GOT3 (cell line): ENCODE measurements at places on chromosomes 5 and 9.

DNA sequence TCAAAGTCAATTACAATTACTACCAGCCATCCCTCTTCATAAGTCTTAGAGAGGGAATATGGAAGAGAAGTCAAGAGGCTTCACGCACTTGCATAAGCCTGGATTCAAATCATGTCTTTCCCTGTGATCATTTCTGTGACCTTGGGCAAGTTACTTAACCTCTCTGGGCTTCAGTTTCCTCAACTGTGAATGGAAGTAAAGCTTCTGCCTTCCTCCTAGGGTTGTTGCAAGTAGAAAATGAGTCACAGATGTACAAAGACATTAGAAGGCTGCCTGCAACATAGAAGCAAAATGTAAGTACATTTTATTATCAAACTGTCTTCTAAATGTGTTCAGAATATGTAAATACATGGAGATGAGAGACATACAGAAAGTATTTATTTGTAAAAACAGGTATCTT, 42.3 kb upstream of the SEMA6A start:
- DNase-seq = no peak

- DNase-seq = no peak
Measured at GRCh38 chr9:137815256-137816255, 62.0 kb upstream of the CACNA1B start.

GRCh38 chr5:103224118-103224893, 34.3 kb upstream of the MACIR start:
- DNase-seq = no peak

DNA sequence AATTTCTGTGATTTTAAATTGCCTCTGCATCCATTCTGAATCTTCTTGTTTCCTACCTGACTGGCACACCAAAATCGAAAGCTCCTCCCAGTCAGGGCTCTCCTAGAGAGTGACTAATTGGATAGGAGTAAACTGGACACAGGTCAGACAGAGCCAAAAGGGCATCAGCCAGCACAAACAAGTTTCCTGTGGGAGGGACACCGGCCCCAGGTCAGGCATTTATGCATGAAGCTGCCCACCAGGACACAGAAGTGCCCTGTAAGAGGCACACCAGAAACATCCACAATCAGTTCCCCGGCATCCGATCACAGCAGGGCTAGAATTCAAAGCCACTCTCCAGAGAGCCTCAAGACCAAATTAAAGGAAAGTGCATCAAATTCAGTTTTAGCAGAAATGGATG, 78.4 kb downstream of the SFXN1 start:
- no peak for DNase-seq

DNA sequence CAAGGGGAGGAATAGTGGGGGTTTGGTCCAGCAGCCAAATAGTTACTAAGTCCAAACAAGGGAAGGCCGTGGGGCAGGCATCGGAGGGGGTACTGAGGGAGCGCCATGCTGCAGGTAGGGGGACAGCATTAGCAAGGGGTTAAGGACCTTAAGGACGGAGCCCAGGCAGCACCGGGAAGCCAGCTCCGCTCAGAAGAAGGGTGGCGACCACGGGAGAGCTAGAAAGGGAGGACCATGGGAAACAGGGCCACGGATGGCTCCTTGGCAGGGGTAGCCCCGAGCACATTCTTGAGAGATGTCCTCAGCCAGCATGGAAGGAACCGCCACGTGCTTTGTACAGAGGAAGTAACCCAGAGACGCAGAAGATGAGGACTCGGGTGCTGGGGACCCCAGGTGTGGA, 76.2 kb upstream of the STXBP1 start:
- DNase-seq = no peak

- no peak for DNase-seq
Measured at GRCh38 chr5:157965989-157966388, 107.0 kb upstream of the CLINT1 start.
